NCI-H460 (cell line): ENCODE measurements at places on chromosomes 5 and 9. TPM values are rescaled to one million over a fixed set of nuclear protein-coding genes. Genes with fewer than 3 reads are reported as not detected.

DNAH5 gene
- total RNA-seq = 0.49 and 0.82 TPM in 2 replicates

SLC34A1 gene
- not detected in 2 replicates for total RNA-seq

PCDHB11 gene
- total RNA-seq = 5.4 and 6.0 TPM in 2 replicates

GRCh38 chr5:71894091-71894490 lies 175.0 kb downstream of the CARTPT start:
- no peak for DNase-seq

- DNase-seq = no peak
These were observed 14.1 kb downstream of the COL15A1 start for GRCh38 chr9:98957826-98958225.

GRCh38 chr9:9670454-9670853 lies 942.3 kb downstream of the PTPRD start:
- no peak for DNase-seq

DNA sequence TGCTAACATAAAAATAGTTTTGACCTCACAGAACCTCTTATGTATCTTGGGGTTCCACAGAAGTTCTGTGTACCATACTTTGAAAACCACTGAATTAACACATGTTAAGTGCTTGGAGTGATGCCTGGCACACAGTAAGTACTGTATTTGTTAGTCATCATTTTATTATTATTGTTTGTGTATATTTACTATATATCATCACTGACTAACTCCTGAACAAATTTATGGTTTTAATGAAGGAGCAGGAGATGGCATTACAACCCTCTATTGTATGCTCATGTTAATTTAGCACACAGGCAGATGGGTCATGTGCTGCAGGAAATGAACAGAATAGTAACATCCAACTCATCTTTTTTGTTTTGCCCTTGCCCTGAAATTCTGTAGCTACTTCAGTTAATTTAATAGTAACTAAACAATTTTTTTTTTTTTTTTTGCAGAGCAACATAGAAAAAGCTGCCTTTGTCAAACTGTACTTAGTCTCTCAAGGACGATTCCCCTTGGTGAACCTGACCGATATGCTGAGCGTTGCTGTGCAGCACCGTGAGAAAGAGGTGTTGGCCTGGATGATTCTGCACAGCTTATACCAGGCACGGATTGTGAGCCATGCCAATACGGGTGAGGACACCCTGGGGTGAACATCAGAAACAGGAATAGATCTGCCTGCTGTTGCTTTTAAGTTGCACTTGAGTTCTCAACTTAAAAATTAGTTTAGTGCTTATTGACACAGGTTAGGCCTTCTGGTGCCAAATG lies 45.4 kb downstream of the HACD4 start:
- no peak for DNase-seq
